ENCODE measurements at places on chromosomes 16 and 17. TPM values are rescaled to one million over a fixed set of nuclear protein-coding genes. Genes with fewer than 3 reads are reported as not detected.

- no peak for DNase-seq
These were observed 1.4 kb downstream of the RFNG start for GRCh38 chr17:82050152-82050760.

DNA sequence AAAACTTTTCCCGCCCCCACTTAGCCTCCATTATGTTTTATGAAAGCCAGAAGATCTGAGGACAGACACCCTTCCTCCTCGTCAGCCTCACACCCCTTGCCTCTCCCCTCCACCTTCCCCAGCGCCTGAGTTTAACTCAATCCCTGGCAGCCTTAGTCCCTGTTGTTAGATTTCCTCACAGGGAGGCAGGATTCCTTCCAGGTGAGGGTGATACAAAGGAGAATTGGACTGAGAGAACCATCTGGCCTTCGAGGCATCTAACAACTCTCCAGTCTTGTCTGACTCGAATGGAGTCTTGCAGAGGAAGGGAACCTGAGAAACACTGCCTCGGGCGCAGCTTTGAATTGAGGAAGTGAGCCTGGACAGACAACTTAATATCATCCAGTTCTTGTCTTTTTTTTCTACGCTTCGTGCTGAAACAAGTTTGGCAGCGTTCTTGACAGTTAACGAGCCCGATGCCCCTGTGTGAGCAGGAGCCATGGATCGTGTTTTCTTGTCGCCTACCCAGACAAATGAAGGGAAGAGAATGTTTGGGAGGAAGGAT, 1.3 kb upstream of the ZNF768 start:
- DNase-seq: peak; percentile 92

Gene SEZ6
- not detected for total RNA-seq

- no peak for DNase-seq
These were observed 31.7 kb downstream of the ERCC4 start for GRCh38 chr16:13951611-13952010.

DNA sequence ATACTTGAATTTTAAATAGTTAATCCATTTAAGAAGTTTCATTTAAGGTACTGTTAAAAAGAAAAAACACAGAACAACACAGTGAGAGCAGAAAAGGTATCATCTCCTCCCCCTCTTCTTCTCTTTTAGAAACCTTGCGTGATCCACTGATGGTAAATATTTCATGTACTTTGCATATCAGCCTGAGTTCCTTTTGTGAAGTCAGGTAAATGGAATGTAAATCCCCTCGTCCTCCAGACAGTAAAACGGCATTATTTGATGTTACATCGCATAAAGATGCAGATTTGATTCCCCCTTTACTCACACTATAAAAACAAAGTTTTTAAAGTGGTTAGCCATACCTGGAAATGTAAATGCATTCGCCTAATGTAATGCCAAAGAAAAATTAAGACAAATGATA, 234.4 kb downstream of the WWOX start:
- no peak for DNase-seq

DNA sequence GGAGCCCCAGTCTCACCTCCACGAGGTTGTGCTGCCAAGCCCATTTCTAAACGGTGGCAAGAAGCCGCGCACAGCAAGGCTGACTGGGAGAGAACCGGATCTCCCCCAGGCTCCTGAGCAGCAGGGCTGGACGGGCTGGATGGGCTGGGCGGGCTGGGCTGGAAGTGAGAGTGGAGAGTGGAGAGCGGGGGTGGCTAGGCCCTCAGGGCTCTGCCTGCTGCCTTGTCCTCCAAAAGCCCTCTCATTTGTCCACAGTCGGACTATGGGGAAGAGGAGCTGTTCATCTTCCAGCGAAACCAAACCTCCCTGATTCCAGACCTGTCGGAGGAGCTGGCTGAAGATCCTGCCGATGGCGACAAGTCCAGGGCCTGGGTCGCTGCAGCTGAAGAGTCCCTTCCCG, 3.2 kb downstream of the DNAAF8 start:
- no peak for DNase-seq

- no peak for DNase-seq
These were observed 92.8 kb upstream of the ZNF469 start for GRCh38 chr16:88289968-88290401.

Gene IGSF6
- total RNA-seq: 0.56 TPM

Gene IRX3
- not detected for total RNA-seq

Gene C17orf78
- total RNA-seq: not detected

DNA sequence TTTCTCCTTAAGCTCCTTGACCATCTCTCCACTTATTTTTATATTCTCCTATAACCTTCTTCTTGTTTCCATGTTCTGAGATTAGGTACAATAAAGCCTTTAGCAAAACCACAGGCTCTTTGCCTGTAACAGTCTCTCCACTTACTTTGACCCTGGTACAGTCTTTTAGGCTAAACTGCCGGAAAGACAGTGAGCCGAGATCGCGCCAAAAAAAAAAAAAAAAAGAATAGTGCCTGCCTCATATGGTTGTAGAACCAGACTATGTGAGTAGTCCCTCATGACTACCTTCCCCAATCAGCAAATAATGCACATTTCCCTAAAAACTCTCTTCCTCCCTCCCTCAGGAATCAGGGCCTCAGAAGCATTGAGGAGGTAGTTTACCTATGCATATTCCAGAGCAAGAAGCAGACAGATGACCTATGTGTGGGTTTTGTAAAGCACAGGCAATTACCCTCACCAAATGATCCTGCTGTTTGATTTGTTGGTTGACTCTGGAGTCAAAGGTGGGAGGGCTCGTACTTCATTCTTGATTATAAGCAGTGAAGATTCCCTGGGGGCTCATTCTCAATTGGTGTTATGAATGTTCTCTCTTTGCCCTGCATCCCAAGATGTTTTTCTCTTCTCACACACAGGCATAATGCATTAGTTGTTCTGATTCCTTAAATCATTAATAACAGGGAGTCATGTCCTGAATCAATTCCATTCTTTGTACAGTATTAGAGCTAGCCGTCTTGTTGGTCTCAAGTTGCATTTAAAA, 8.9 kb upstream of the NME1 start:
- no peak for DNase-seq

DNA sequence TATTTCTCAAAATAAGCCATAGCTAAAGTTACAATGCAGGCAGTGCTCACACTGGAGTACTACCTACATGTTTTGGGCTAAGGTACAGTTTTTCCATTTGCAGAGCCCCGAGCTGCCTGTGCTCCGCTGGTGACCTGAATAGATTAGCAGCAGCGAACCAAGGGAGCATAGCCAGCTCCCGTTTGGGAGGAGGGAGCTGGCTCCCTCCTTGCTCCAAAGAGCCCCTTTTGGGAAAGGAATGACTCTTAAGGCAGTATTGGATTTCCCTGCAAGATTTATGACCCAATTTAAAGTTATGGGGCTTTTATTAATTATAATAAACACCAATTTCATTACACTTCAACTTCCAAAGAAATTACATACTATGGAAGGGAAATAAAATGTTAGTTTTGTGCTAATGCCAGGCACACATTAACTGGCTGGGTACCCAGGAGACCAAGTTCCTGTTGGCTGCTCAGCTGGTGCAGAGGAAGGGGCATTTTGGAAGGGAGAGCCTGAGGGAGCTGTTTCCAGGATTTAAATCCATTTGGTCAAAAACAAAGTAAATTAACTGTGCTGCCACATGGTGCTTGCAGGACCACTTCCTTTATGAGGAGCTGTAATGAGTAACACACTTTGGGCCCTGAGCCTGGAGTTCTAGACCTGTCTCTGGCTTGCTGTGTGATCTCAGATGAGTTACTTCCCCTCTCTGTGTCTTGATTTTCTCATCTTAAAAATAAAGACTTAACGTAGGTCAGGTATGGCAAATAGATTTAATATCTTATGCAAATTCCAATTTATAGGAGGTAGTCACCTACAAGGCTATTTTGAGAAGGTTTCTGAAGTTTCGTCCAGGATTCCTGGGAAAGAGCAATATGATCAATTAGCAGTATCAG, 362.1 kb upstream of the CCL2 start:
- no peak for DNase-seq

Gene SP2
- 4.4 TPM for total RNA-seq

DNA sequence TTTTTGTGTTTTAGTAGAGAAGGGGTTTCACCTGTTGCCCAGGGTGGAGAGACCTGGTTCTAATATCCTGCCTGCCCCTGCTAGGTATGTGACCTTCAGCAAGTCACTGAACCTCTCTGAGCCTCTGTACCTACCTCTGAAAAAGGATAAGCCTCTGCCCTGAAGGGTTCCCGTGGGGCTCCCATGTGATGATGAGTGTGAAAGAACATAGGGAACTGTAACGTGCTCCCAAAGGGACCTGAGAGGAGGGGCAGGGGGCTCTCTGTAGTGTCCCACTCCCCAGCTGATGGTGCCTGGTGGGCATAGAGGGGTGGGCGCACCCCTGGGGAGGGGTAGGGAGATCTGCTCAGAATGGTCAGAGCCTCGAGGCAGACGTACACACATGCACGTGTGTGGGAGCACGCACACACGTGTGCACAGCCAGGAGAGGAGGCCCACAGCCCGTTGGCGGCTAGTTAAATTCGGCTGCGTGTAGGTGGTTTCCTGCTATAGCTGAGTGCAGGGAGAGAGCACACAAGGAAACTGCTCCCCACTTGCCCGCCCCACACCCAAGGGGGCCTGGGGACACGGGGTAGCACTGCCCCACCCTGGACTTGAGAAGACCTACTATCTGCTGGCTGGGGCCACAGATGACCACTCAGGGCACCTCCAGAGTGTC, 6.7 kb downstream of the KCNH4 start:
- no peak for DNase-seq

- DNase-seq: no peak
These were observed 244.4 kb downstream of the HS3ST3B1 start for GRCh38 chr17:14545156-14545906.

DNA sequence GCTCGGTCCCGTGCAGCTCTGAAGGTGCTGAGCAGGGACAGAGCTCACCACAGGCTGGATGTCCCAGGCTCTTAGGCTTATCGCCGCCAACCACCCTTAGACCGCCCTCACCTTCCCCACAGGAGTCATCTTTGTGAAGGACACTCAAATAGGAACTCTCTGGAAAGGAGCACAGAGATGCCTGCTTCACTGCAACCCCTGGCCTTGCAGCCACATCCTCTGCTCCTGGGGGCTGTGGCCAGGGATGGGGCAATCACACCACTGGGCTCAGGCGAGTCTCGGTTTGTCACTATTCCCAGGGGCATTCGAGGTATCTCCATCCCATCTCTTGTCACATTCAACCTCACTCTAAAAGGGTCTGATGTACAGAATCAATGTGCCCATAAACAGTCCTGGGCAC, 10.9 kb downstream of the ZDHHC1 start:
- no peak for DNase-seq

DNA sequence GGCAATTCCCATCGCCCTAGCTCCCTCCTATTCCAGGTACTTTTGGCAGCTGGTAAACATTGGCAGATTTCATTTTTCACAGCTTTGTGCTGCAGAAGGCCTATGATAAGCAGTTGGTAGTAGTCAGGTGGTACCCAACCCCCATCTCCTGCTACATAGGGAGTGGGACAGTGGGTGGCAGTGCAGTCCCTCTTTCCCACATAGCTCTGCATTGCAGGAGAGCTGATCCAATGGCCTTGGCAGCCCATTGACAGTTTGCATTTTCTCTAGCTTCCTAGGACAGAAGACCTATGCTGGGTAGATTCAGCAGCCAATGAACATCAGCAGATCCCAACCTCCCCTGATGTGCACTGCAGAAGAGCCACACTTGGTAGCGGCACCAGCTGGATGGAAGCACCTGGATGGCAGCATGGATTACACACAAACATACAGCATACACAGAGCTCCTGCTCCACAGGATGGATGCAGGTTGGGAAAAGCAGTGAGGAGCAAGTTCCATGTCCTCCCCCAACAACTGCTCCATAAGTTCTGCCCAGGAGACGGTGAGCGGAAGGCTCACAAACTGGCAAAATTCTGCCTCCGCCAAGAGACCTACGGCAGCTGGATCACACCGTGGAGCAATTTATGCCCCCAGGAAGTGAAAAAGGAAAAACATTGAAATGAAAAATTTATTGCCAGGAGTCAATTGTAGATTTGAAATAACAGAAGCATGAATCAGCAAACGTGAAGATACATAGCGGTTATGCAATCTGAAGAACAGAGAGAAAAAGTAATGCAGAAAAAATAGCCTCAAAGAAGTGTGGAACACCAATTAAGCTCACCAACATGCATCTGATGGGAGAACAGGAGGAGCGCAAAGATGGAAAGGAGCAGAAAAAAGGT, 95.7 kb downstream of the CACNG1 start:
- DNase-seq: no peak

DNA sequence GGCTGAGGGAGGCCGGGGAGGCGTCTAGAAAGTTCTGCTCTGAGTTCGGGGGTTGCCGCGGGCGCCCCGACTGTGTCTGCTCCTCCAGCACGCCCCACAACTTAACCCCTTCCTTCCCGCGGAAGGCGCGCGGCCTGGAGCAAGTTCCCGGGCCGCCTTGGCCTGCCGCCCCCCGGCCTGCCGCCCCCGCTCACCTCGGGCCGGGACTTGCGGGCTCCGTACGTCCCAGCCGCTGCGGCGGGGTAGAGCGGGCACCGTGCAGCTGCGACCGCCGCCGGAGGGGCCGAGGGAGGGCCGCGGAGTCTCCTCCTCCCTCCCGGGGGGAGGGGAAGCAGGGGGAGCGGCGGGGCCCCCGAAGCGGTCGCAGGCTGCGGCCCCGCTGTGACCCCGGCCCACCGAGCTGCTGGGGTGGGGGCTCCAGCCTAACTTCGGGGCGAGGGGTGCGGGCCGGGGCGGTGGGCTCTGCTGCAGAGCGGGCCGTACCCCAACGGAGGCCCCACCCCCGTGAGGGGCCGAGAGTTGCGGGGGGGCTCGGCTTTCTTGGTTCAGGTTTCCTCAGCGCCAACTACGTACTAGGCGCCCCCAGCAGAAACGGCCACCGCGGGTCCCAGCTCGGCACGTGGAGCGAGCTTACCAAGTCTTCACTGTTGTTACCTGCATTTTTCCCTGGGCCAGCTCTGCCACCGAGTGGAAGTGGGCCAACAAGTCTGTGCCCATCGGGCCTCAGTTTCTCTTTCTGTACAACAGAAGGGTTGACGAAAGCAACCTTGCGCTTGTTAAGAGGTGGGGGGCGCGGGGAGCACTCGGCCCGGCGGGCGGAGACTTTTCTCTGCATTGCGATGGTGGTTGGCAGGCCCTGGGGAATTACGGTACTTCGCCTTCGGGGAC, at the start of gene CCDC102A:
CCDC102A (minus strand) TSS at position 266 of the 888 bp plus-strand sequence. CDS start 7,394 bp downstream, outside the sequence.
- DNase-seq: peak; percentile 81

DNA sequence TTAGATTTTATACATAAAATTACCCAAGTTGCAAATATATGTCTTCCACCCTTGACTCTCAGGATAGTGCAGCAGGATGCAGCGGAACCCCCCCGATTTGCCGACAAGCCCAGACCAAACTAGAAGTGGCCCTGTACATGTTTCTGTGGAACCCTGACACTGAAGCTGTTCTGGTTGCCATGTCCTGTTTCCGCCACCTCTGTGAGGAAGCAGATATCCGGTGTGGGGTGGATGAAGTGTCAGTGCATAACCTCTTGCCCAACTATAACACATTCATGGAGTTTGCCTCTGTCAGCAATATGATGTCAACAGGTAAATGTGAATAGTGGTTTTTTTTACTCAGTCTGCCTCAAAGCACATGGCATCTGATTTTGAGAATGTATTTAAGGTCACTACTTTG, 70.7 kb downstream of the OMG start:
- DNase-seq: no peak

Gene IGFALS
- total RNA-seq: not detected

Gene GRIN2A
- total RNA-seq: not detected

GRCh38 chr17:10067446-10068143, 130.8 kb downstream of the GAS7 start:
- DNase-seq: no peak

Gene ADAD2
- total RNA-seq: not detected
